A673 (cell line): ENCODE measurements at places on chromosomes 5 and 9. TPM values are rescaled to one million over a fixed set of nuclear protein-coding genes. Genes with fewer than 3 reads are reported as not detected.
A peak's percentile ranks its signal among the peaks of the same experiment; 100 is the strongest.

DNA sequence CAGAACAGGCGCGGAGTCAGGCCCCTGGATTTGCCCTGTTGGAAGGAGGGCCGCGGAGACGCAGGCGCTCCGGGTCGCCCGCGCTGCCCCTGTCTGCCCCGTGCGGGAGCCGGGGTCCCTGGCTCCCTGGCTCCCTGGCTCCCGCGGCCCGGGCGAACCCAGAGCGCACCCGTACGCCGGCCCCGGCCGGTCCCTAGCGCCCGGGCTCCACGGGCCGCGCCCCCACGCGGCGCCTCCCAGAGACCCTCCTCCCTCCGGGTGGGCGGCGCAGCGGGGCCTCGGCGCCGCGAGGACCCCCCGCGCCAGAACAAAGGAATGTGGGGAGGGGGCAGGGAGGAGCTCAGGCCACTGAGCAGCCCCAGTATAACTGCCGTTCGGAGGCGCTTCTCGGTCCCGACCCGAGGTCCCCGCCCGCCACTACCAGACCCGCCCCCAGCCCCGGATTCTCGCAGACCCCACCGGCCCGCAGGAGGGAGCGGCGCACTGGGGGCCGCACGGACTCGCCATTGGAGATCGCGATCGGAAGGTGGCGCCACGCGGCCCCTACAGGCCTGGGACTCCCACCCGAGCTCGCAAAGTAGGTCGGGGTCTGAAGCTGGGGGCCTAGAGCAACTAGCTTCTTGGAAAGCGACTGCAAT, 2.4 kb downstream of the NFIL3 start:
- DNase-seq = peak; percentile 52

DNA sequence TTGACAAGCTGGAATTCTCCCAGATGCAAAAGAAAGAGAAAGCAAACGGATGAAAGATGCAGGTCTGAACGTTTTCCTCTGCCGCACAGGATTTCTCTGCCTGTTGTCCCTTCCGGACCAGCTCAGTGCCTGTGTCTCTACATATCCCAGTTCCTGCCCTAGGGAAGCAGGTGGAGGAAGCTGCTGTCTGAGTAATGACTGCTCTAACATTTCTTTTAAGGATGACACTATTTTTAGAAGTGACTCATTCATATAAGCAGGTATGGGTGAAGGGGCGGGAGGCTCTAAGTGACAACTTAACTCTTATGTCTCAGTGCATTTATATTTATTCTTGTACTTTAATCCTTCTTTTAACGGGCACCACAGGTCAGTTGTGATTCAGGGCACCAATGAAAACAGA, 128.8 kb downstream of the SLC24A2 start:
- DNase-seq = no peak

PHF24 gene
- 0.11 and 0.13 TPM in 2 replicates for total RNA-seq

- no peak for DNase-seq
These were observed 371.4 kb downstream of the NTRK2 start for GRCh38 chr9:85040821-85041465.

DNA sequence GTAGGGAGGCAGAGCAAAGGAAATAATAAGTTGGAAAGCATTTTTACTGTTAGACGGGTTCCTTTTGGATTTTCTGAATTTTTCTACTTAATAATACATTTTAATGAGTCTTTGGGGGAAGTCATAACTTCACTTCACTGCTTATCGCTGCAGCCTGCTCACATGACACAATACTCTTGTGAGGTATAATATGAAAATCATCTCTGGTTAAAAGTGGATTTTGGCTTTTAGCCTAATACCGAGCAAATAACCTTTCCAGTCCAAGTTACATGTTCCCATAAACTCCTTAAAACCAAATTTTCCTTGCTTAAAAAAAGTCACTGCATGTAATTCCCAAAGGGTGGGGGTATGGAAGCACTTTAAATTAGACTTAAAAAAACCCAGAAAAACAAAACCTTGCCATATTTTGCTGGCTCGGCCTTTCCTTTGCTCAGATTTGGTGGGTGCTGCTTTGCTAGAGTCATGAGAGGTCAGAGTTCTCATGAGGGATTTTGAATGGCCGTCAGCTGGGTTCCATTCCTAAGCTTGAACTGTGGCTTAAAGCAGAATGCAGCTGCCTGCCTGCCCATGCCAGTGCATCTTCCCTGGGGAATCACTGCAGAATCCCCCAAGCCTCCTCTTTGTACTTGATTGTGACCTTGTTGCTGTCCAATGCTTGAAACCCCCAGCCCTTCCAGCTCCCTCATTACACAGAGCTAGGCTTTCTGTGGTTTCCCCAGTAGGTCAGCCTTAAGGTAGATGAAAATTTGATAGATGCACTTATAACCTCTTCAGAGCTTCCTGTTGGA, 331.8 kb downstream of the KDM4C start:
- DNase-seq = no peak

GRCh38 chr9:115133649-115134048, 15.7 kb upstream of the TNC start:
- DNase-seq = no peak
